ENCODE measurements at places on chromosomes 11 and 22.
A peak's percentile ranks its signal among the peaks of the same experiment; 100 is the strongest.

DNA sequence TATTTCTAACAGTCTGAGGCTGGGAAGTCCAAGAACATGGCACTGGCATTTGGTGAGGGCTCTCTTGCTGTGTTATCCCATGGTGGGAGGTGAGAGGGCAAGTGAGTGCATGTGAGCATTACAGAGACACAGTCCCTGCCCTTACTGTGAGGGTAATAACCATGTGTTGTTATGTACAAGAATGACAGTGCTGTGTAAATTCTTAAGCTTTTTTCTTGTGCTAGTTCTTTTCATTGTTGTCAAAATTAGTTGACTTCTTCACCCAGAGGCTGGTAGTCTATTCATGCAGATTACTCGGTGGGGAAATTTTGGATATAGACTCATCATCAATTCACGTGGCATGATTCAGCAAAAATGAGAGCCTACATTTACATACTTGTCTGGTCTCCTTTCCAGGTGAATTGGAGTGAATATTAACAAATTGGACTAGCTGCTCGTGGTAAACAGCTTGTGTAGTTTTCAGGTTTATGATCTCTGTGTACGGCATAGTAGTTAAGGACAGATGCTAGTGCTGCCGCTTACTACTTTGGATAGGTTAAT lies 49.3 kb downstream of the ATXN10 start:
- no peak for DNase-seq

DNA sequence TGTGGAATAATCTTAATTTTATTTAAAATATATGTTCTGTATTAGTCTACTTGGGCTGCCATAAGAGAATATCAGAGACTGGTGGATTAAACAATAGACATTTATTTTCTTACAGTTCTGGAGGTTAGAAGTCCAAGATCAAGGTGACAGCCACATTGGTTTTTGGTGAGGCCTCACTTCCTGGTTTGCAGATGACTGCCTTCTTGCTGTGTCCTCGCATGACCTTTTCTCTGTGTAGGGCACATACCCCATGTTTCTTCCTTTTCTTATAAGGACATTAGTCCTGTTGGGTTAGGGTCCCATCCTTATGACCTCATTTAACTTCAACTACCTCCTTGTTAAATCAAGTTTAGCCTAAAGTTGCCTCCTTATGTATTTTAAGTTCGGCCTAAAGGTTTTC lies 202.7 kb upstream of the MPPED2 start:
- no peak for DNase-seq

- no peak for DNase-seq
Measured at GRCh38 chr11:9708544-9708943, 44.7 kb downstream of the SWAP70 start.

- DNase-seq = peak; percentile 78
Measured at GRCh38 chr11:34234086-34234740, 123.6 kb downstream of the ABTB2 start.

- DNase-seq = no peak
Measured at GRCh38 chr22:27003297-27003696, 345.9 kb downstream of the MIAT start.

DNA sequence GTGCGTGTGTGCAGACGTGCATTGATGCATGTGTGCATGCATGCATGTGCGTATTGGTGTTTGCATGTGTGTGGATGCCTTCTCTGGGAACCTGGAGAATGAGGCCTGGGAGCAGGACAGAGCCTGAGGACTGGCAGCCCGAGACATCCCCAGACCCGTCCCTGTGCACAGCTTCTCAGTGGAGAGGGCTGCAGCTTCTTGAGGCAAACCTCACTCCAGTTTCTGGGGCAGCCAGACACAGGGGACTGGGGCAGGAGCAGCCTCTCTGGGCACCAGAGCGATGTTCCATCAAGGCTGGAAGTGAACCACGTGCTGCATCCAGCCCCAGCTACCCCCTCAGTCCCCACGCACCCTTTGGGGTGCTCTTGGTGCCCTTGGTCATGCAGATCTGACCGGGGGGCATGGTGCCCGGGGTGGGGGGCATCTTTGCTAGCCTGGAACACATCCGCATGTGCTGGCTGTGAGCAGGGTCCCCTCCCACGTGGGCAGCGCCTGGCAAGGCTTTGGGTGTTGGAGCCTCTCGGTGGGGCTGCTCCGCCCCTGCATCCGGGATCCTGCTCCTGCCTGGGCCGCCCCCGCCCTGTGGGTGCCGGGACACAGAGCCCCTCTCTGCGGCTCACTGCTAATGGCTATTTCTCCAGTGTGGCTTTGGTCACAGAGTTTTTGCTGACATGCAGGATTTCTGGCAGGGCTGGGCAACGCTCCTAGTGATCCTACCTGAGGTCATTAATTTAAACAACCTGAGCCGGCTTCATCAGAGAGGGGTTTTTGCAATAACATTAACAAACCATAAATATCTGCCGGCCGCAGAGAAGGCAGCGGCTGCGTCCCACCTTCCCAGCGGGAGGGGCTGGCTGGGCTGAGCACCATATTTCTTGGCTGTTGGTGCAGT lies 434.7 kb downstream of the TBC1D22A start:
- DNase-seq = no peak

GRCh38 chr22:46119093-46119728 lies 31.1 kb upstream of the PPARA start:
- DNase-seq = no peak

DNA sequence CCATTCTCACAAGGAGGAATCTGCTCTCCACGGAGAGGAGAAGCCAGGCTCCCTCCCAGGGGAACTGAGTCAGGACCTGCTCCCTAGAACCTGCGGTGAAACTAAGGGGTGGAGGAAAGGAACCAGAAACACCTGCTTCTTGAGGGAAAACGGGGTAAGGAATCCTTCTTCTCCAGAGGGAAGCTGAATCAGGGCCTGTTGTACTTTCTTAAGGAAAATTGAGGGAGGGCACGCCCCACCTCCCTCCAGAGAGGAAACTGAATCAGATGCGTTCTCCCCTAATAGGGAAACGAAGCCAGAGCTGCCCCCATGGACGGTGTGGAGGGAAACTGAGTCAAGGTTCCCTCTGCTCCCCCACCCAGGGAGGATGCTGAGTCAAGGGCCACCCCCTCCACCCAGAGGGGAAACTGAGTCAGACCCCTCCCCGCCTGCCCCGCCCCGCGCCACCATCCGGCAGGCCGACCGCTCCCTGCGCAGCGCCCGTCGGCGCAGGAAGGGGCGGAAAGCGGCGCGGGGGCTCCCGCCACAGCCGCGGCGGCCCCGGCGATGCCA lies 393 bp downstream of the RELA start:
- DNase-seq = no peak

DNA sequence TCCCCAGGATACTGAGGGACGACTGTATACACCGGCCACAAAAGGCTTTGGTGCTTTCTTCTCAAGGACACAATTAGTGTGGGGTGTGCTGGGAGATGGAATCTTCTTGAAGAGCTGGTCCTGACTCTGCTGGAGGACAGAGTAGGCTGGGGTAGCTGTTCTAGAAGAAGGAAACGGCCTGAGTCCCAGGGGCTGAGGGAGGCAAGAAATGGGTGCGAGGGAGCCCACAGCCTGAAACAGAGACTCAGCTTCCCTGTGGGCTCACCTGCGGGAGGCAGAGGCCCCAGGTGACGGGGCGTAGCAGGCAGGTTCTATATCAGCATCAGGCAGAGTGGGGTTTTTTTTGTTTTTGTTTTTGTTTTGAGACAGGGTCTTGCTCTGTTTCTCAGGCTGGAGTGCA lies 36.6 kb downstream of the PARVG start:
- no peak for DNase-seq

DNA sequence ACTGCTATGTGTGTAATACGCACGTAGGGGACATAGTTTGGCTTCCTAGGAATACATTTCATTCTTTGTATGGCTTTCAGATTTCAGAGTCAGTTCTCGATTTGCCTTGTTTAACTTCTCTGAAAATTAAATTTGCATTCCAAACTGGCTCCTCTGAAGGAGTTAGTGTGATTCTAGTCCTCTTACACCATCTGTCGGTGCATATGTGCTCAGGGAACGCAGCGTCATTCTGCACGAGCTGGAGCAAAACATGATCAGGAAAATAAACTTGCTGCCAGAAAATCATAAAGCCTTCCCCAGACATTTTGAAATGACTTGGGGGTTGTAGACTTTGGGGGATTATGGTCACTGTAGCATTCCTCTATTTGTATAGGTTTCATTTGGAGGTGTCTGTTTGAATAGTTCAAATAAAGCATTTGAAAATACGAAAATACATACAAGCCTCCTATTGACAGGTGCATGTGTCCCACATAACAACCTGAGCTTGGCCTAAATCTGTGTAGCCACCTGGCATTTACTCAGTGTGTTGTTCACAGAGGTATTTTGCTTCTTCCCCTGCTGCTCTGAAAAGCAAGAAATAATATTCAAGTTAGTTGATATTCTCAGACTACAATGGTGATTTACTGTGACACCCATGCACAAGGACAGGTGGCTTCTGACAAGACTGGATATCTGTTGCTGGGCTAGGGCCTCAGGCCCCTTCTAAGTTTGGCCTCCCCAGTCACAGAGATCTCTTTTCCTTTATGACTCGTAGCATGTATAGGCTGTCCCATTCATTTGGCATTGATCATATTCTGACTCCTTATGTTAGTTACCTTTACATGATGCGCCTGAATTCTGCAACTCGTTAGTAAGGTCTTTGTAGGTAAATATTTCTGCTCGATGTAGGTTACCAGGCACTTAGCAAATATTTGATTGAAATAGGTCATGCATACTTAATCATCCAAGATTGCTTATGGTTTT lies 81.6 kb upstream of the SORL1-AS1 start:
- DNase-seq = no peak

GRCh38 chr22:41757502-41757901 lies 43.0 kb upstream of the CCDC134 start:
- DNase-seq = no peak

- no peak for DNase-seq
Measured at GRCh38 chr11:41498726-41499125, 39.3 kb upstream of the LRRC4C start.

- DNase-seq = no peak
Measured at GRCh38 chr11:121810291-121810690, 305.7 kb downstream of the BLID start.

- no peak for DNase-seq
Measured at GRCh38 chr11:97687111-97687510, 1297.3 kb downstream of the JRKL start.
